ENCODE measurements at places on chromosomes 3 and 15. TPM values are rescaled to one million over a fixed set of nuclear protein-coding genes. Genes with fewer than 3 reads are reported as not detected.

DNA sequence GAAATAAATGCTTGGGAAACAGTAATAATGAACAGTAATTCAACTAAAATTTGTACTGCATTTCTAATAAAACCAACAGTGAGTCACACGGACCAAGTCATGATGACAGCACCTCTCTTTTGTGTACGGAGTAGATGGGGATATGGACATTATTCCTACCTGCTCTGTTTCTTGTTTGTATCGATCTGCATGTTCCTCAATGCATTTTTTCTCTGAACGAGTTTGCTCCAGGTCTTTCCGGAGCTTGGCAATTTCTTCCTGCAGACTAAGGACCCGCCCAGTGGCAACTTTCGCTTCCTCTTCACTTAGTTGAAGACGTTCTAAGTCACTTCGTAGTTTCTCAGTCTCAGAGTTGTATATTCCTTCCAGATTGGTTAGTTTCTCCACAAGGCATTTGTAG lies 74.4 kb upstream of the MYO5C start:
- H3K27ac ChIP-seq: no peak overlapping the region
- H3K4me1 ChIP-seq: no peaks in the 10 kb centered on the region
- H3K4me3 ChIP-seq: no peak overlapping the region
- no peaks in the 10 kb centered on the region for H3K27me3 ChIP-seq
- DNase-seq: no peak

The RPP25 gene
- total RNA-seq: 2.3 TPM

- no peak for DNase-seq
- H3K27ac ChIP-seq: no peak overlapping the region
- no peak overlapping the region for H3K4me3 ChIP-seq
- no peaks in the 10 kb centered on the region for H3K36me3 ChIP-seq
Measured at GRCh38 chr15:41927536-41927935, 33.7 kb upstream of the SPTBN5 start.

DNA sequence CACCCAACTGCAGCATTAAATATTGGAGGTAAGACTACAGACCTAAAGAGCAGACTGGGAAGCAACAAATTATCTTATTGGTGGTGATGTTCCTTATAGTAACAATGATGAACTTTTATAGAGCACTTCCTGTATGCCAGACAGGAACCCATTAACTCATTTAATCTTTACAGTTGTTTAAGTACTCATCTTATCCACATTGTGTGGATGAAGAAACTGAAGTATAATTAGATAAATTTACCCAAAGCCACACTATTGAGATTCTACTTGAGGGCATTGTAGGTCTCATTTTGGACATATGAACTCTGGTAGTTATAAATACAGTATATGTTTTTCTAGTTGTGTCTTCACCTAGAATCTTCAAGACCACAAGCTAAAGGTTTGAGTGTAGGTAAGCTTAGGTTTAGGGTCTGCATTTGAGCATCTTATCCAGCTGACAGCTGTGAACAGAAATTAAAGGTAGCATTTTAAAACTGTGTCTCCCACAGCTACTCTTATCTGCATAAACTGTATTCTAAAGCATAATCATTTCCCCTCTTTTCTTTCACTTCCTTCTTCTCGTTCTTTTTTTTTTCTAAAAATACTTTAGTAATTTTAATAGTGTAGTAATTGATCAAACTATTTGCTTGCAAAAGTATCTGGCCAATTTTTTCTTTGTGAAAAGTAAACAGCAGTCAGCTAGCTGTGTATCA lies 138.2 kb downstream of the UBE2E2 start:
- no peak overlapping the region for H3K27ac ChIP-seq
- H3K36me3 ChIP-seq: no peaks in the 10 kb centered on the region
- peaks cover 7% of the 10 kb centered on the region for H3K4me1 ChIP-seq
- H3K4me3 ChIP-seq: no peak overlapping the region
- no peak for DNase-seq

DNA sequence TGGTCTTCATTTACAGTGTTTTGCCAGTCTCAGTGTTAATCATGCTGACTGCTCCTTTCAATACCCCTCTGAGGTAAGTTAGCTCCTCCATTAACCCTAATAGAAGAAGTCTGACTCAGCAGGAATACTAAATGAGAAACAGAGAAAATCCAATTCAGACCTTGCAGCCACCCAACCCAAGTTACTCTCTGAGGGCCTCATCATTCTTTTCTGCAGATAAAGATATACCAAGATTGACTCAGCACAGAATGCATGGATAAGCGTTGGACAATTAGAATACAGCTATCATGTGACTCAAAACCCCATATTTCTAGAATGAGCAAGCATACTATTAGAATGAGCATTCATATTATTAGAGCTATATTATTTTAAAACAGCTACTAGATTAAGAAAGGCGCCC lies 389.1 kb upstream of the SGO1 start:
- no peak for DNase-seq
- H3K4me3 ChIP-seq: no peak overlapping the region
- no peak overlapping the region for H3K27ac ChIP-seq
- no peaks in the 10 kb centered on the region for H3K36me3 ChIP-seq
- peaks cover 2% of the 10 kb centered on the region for H3K4me1 ChIP-seq
- H3K27me3 ChIP-seq: peaks cover 2% of the 10 kb centered on the region

GRCh38 chr3:188458756-188459155 lies 304.8 kb downstream of the LPP start:
- no peaks in the 10 kb centered on the region for H3K36me3 ChIP-seq
- H3K4me1 ChIP-seq: no peaks in the 10 kb centered on the region
- H3K27ac ChIP-seq: no peak overlapping the region
- no peak for DNase-seq

- no peaks in the 10 kb centered on the region for H3K36me3 ChIP-seq
- peaks cover 3% of the 10 kb centered on the region for H3K27me3 ChIP-seq
- H3K4me1 ChIP-seq: peaks cover 6% of the 10 kb centered on the region
- no peak overlapping the region for H3K27ac ChIP-seq
- DNase-seq: no peak
- no peak overlapping the region for H3K4me3 ChIP-seq
Measured at GRCh38 chr3:71406972-71407810, 176.3 kb downstream of the FOXP1 start.

The P2RY1 gene
- total RNA-seq: 0.51 TPM

DNA sequence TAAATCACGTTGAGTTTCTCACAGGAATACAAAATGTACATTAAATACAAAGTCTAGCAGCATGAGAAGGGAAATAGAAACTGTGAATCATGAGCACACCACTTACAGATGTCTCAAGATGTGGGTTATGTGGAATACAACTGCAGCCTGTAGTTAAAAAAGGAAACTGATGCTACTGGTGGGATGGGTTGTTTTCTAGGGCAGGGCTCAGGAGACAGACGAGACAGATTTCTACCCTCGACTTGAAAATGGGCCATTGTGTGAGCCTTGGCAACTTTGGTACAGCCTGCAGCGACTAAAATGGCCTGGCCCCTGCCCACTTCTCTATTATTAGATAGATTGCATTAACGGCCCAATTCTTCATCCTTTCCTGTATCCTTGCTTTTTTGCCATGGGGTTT lies 293.1 kb downstream of the SUCLG2 start:
- no peaks in the 10 kb centered on the region for H3K27me3 ChIP-seq
- H3K27ac ChIP-seq: no peak overlapping the region
- H3K4me3 ChIP-seq: no peak overlapping the region
- H3K4me1 ChIP-seq: peaks cover 7% of the 10 kb centered on the region
- DNase-seq: no peak

The RBMS3 gene
- total RNA-seq: 65.1 TPM

- H3K36me3 ChIP-seq: no peaks in the 10 kb centered on the region
- no peak for DNase-seq
- H3K27ac ChIP-seq: no peak overlapping the region
- H3K4me3 ChIP-seq: no peak overlapping the region
- no peaks in the 10 kb centered on the region for H3K27me3 ChIP-seq
Measured at GRCh38 chr3:188594139-188594538, 440.2 kb downstream of the LPP start.

The FBXO40 gene
- total RNA-seq: not detected

DNA sequence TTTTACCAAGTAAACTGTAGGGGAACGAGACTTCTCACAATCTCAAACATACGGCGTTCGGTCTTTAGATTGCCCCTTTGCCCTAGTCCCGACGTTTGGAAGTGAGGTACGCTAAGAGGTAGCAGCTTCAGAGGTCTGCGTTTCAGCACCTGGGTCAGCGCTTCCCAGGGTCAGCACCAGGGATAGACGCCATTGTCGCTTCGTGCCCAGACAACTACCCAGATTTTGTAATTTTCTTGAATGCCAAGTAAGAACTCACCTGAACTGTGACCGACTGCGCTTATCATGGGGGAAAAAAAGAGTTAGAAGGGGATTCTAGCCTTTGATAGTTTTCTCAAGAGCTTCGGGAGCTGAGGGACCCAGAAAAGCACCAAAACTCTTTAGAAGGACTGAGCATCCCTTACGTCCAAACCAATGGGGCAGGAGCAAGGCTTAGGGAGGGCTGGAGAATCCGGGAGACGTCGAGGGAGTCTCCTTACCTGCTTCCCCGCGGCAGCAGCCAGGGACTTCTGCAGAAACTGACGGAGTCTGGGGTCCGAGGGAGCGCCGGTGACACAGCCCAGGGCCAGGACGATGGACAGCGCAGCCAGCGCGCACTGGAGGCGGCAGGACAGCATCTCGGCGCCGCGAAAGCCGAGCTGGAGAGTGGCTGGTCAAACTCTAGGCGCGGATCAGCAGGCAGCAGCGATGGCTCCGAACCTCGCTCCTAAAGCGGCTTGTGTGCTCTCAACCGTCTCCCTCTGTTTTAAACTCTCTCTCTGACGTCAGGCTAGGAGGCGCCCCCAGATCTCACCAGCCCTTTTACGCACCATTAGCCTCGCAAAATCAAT lies at the start of gene SST:
TSS of gene SST (minus strand) at position 720 of the 830 bp plus-strand sequence. CDS start at position 617, 103 bp downstream.
- H3K4me3 ChIP-seq: peak within 1 kb of the TSS; percentile 84
- DNase-seq: peak; percentile 62
- H3K4me1 ChIP-seq: peaks cover 5% of the 10 kb centered on the region
- H3K27ac ChIP-seq: peak within 1 kb of the TSS; percentile 90
- peaks cover 12% of the 10 kb centered on the region for H3K27me3 ChIP-seq

DNA sequence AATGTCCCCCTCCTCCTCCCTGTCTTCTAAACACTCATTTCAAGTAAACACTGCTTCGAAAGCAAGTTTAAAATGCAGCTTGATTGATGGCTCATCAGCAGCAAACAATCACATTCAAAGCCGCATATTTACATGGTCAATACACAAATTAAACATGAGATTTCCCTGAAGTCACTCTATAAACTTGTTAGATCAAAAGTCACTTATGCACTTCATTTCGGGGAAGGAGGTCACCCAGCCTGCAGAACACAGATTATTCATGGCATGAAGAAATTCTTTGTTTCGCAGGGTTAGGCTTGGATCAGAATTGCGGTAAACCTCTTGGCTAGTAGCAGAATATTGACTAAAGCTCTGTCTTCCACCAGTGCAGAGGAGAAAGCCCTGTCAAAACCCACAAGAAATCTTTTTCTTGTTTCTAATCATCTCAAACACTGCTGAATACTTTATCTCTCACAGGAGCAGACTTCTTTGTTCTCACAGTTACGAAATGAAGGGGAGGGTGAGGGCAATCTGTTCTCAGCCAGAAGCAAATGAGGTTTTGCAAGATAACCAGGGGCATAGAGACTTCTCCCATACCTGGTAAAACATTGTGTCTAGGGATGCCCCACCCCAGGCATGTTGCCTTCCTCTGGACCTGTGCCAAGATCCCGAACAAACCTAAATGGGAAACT lies 133.3 kb upstream of the CHL1 start:
- no peaks in the 10 kb centered on the region for H3K36me3 ChIP-seq
- no peak overlapping the region for H3K27ac ChIP-seq
- no peaks in the 10 kb centered on the region for H3K27me3 ChIP-seq
- no peak for DNase-seq
- H3K4me3 ChIP-seq: no peak overlapping the region

The FSD2 gene
- not detected for total RNA-seq

The PLA1A gene
- total RNA-seq: not detected

DNA sequence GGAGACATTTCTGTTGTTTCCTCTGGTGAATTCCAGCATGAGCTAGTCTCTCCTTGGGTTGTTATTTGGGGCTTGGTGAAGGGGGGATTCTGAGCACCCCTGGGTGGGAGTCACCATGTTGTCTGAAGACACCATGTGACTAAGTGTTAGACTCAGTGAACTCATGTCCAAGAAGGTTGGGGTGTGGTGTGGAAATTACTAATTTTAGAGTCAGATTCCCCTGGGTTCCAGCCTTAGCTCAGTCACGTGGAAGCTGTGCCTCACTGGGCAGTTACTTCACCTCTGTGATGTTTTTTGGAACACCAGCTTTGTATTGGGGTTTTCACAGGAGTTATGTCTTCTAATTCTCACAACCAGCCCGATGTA lies 171.5 kb downstream of the RPLP1 start:
- H3K4me1 ChIP-seq: no peaks in the 10 kb centered on the region
- peaks cover 13% of the 10 kb centered on the region for H3K36me3 ChIP-seq
- no peak for DNase-seq

GRCh38 chr3:102466001-102466400 lies 31.2 kb downstream of the ZPLD1 start:
- DNase-seq: no peak
- H3K4me3 ChIP-seq: no peak overlapping the region
- H3K4me1 ChIP-seq: peaks cover 4% of the 10 kb centered on the region
- H3K27ac ChIP-seq: no peak overlapping the region
- H3K27me3 ChIP-seq: no peaks in the 10 kb centered on the region

Data from glutamatergic neuron (in vitro differentiated cells).